Effector CD8-positive, alpha-beta T cell (primary cell): ENCODE measurements at places on chromosomes 2 and 18.
A peak's percentile ranks its signal among the peaks of the same experiment; 100 is the strongest.

DNA sequence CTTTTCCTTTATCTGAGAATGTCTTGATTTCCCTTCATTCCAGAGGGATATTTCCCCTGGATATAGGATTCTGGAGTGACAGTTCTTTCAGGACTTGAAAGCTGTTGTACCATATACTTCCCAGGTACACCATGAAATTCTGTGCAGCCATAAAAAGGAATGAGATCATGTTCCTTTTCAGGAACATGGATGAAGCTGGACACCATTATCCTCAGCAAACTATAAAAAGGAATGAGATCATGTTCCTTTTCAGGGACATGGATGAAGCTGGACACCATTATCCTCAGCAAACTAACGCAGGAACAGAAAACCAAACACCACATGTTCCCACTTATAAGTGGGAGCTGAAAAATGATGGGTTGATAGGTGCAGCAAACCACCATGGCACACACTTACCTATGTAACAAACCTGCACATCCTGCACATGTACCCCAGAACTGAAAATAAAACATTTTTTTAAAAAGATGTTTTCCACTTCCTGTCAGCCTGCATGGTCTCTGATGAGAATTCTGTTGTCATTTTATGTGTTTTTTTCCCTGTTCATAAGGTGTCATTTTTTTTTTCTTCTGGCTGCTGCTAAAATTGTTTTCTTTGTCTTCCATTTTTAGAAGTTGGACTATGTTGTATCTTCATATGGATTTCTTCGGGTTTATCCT lies 133.3 kb downstream of the DNAH6 start:
- no peak for DNase-seq

- DNase-seq: no peak
Observed at GRCh38 chr2:45218931-45219339, 209.7 kb upstream of the SIX2 start.

DNA sequence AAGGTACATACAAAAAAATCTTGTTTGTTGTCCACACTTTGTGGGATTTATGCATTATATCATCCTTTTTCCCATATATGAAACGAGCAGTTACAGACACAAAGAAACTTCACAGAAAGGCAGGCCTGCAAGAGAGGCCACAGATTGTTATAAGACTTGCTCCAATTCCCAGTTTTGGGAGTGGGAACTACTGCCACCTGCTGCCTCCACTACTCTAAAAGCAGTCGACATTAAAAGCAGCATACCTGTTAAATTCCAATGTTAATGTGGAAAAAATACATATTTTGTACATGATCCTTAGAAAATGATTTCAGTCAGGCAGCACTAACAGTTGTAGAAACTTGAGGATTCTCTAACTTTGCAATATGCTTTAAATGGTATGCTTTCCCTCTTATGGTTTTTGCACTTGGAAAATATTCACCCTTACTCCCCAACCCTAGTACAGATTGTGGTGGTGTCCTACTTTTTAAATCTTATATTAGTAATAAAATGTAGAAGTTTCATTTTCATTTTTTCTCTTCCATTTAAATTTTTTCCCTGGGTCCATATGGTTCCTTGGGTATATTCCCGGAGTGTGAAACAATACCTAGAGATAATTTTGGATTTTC lies 37.9 kb downstream of the SLC38A11 start:
- DNase-seq: no peak

GRCh38 chr2:101251844-101252407 lies 760 bp upstream of the CNOT11 start:
- peak; percentile 10 for DNase-seq

DNA sequence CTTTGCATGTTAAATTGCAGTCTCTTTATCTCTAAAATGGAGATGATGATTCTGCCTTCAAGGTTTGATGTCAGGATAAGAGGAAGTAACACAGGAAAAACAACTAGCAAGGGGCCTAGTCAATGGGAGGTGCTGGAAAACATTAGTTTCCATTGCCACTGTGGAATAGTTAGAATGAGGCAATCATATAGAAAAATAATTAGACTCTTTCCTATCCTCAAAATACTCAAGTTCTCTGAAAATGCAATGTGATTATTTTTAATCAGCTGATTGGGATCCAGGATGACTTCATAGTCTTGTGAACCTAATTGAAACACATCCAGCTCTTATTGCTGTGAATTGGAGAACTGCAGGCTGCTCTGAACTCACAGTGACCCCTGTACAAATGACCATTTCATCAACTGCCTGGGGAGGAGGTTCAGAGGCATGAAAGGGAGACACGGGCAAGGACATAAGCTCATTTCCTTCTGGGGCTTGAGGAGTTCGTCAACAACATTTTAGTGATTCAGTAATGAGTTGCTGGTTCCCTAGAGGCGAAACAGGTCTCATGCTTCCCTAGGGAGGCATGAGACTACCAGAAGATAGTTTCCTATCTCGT lies 422.5 kb downstream of the LPIN1 start:
- no peak for DNase-seq

GRCh38 chr2:37585982-37586621 lies 85.3 kb downstream of the CDC42EP3 start:
- peak; percentile 7 for DNase-seq

DNA sequence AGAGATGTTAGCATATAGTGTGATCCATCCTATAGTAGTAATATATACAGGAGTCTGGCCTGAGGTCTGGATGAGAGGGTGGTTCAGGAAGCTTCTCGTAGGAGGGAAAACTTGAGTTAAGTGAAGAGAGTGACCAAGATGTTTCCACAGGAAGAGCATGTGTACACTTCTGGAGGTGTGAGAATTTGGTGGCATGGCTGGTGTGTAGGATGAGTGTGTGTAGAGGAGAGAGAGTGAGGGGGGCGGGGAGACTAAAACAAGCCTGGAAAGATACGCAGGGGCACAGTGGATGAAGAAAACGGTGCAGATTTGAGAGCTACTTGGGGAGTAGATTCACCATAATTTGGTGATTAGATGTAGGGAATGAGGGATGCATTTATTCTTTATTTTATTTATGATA lies 43.5 kb upstream of the CTLA4 start:
- DNase-seq: no peak

DNA sequence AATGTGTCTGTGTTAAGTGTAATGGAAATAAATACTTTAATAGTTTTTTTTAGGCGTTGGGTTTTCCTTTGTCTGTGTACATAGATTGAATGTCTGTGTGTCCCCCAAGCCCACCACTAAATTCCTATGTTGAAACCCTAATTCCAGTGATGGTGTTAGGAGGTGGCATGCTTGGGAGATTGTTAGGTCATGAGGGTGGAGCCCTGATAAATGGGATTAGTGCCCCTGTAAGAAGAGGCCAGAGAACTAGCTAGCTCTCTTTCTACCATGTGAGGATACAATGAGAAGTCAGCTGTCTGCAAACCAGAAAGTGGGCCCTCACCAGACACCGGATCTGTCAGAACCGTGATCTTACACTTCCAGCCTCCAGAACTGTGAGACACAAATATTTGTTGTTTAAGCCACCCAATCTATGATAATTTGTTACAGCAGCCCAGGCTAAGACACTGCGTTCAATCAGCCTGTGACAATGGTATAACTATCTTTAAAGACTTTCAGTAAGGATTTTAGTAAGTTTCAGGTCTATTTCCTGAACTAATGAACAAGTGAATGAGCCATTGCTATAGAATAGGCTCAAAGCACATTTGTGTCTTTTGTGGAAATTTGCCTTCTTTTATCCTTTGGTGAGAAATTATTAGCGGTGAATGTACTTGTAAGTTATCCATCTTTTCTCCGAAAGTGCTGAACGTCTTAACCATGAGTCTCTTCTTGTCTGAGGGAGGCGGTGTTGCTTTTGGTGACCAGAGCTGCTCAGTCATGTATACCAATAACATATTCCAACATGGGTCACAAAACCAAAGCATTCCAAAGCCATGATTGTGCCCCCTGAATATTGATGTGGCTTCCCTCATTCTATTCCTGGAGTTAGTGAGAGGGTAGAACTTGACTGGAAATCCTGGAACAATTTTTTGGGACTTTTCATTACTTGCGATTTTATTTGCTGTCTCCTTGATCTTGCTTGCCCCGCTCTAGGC lies 29.6 kb upstream of the IL1R1 start:
- no peak for DNase-seq

GRCh38 chr2:240240781-240241180 lies 100.3 kb upstream of the OTOS start:
- DNase-seq: no peak

DNA sequence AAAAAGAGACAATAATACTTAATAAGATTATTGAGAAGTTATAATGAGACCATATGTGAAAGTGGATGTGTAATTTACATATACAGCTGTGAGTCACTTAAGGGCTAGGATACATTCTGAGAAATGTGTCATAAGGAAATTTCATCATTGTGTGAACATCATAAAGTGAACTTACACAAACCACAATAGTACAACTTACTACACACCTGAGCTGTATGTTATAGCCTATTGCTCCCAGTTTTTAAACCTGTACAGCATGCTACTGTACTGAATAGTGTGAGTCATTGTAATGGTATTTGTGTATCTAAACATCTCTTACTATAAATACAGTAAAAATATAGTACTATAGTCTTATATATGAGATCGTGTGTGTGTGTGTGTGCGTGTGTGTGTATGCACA lies 1420.3 kb upstream of the PIK3C3 start:
- DNase-seq: no peak

DNA sequence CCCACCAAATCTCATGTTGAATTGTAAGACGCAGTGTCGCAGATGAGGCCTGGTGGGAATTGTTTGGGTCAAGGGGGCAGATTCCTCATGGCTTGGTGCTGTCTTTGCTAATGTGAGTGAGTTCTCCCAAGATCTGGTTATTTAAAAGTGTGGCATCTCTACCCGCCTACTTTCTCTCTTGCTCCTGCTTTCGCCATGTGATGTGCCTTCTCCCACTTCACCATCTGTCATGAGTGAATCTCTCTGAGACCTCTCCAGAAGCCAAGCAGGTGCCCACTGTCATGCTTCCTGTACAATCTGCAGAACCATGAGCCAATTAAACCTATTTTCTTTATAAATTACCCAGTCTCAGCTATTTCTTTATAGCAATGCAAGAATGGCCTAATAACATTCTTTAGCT lies 246.6 kb upstream of the CDH20 start:
- DNase-seq: no peak

DNA sequence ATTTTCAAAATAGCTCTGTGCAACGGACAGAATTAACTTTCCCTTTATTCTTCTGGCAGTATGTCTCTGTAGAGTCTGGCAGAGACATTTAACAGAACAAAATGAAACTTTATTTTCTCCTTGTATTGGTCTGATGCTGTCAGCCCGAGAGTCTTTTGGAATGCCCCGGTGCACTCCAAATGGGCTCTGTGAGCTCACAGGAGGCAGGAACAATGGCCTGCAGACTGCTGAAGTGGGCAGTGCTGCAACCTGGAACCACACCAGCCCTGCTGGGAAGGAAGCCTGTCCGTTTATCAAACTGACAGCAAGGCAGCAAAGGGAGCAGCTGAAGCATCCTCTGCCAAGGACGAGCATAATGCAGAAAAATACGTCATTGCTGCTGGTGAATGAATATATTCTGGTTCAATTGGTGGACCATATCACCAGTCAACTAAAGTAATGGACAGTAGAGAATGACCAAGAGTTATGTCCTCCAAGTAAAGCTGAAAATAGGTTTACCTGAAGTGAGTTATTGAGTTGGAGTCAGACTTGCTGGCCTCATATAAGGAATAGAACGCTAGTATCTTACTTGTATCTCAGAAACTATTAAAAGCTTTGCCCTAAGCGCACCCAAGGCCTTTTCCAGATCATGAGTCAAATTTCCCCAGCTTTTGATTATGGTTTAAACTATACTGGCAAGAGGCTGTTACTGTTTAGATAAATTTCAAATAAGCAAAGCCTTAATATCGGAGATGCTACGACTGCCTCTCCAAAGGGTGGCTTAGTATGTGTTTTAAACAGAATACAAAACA lies 207.6 kb upstream of the TANK start:
- DNase-seq: no peak
